ENCODE measurements at places on chromosomes 6 and 20. TPM values are rescaled to one million over a fixed set of nuclear protein-coding genes. Genes with fewer than 3 reads are reported as not detected.

- no peak overlapping the region for H3K4me3 ChIP-seq
- no peaks in the 10 kb centered on the region for H3K27me3 ChIP-seq
- no peaks in the 10 kb centered on the region for H3K36me3 ChIP-seq
- peak; percentile 31 for DNase-seq
- peaks cover 4% of the 10 kb centered on the region for H3K4me1 ChIP-seq
- no peak overlapping the region for H3K27ac ChIP-seq
Measured at GRCh38 chr6:157962601-157963302, 18.9 kb upstream of the SYNJ2 start.

- DNase-seq: no peak
- no peak overlapping the region for H3K4me3 ChIP-seq
- H3K27ac ChIP-seq: no peak overlapping the region
- no peaks in the 10 kb centered on the region for H3K27me3 ChIP-seq
- peaks cover 7% of the 10 kb centered on the region for H3K4me1 ChIP-seq
Measured at GRCh38 chr6:155107432-155108069, 112.4 kb downstream of the TIAM2 start.

DNA sequence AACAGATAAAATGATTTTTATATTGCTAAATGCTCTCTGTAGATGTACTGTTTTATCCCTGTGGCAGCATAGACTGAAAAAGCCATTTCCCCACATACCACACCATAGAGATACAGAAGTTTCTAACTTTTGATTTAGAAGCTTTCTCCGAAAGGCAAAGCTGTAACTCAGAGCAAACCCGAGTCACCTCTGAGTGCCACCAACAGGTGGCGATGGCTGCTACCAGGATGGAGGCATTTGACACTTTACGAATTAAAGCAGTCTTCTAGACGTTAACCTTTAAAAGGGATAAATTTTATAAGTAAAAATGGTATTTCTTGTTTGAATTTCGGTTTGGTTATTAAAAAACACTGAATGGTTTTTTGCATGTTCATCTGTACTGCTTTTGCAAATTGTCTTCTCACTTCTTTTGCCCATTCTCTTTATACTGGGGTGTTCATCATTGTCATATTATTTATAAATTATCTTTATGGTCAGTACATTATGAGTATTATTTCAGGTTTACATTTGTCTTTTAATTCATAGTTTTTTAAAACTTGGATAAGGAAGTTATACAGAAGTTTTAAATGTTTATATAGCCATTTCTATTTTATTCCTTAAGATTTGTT lies 201.0 kb upstream of the CEP162 start:
- DNase-seq: peak; percentile 87
- H3K4me3 ChIP-seq: no peak overlapping the region
- no peaks in the 10 kb centered on the region for H3K27me3 ChIP-seq
- no peak overlapping the region for H3K27ac ChIP-seq

- H3K27ac ChIP-seq: no peak overlapping the region
- no peaks in the 10 kb centered on the region for H3K4me1 ChIP-seq
- no peaks in the 10 kb centered on the region for H3K36me3 ChIP-seq
- no peak for DNase-seq
- no peaks in the 10 kb centered on the region for H3K27me3 ChIP-seq
Measured at GRCh38 chr6:25054469-25054868, 118.7 kb upstream of the RIPOR2 start.

GRCh38 chr6:13664703-13665352 lies 46.8 kb downstream of the RANBP9 start:
- no peaks in the 10 kb centered on the region for H3K4me1 ChIP-seq
- no peaks in the 10 kb centered on the region for H3K36me3 ChIP-seq
- no peak for DNase-seq
- H3K27ac ChIP-seq: no peak overlapping the region
- no peaks in the 10 kb centered on the region for H3K27me3 ChIP-seq

TMEM14A gene
- total RNA-seq: 9.2 TPM

DNA sequence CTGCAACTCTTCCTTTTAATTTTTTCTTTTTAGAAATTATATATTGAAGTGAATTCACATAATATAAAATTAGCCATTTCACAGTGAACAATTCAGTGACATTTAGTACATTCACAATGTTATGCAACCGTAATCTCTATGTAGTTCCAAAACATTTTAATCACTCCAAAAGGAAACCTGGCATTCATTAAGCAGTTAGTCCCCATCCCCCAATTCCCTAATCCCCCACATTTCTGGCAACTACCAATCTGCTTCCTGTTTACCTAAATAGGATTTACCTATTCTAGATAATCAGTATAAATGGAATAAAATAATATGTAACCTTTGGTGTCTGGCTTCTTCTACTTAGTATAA lies 8.5 kb upstream of the DDX27 start:
- no peak overlapping the region for H3K27ac ChIP-seq
- no peaks in the 10 kb centered on the region for H3K36me3 ChIP-seq
- no peak for DNase-seq
- no peak overlapping the region for H3K4me3 ChIP-seq

NR2E1 gene
- not detected for total RNA-seq

YWHAB gene
- total RNA-seq: 93.8 TPM

DNA sequence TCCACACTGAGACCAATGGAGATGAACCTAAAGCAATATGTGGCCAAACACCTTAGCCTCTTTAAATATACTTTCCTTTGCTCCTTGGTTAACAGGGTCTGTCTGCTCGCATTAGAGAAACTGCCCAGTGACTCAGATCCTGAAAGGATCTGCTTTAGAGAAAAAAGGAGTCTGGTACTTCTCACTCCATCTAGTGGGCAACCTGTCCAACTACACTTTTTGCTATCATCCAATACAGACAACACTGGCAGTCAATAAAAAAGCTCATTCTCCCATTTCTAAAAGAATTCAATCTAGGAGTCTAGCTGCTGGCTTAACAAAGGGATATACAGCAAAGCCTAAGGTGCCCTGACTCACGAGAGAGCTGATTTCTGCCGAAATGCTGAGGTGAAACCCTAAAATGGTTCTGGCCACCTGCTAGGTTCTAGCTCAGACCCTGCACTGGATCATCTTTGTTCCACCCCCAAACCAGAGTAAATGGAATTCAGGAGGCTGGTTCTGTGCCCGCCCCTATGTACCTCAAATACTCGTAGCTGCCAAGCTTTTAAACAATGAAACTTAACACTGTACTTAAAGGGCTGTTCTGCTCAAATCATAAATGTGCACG lies 11.5 kb downstream of the GNL1 start:
- peak; percentile 42 for DNase-seq
- no peak overlapping the region for H3K27ac ChIP-seq
- H3K27me3 ChIP-seq: no peaks in the 10 kb centered on the region
- H3K4me3 ChIP-seq: no peak overlapping the region

DPPA5 gene
- total RNA-seq: not detected

DNA sequence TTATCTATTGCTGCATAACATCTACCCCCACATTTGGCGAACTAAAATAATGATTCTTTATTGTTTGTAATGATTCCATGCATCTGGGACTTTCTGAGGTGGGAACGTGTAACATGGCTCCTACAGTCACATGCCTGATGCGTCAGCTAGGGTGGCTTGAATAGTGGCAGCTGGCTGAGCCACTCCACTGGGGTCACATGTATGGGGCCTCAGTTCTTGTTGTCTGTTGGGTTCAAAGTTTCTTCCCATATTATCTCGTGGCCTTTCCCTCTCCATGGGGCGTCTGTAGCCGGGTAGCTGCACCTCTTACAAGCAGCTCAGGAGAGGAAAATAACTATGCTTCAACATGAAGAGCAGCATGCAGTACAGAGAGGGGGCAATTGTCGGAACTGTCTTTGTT lies 69.9 kb downstream of the CRYBG1 start:
- no peaks in the 10 kb centered on the region for H3K36me3 ChIP-seq
- H3K4me3 ChIP-seq: no peak overlapping the region
- DNase-seq: no peak
- H3K27me3 ChIP-seq: peaks cover 42% of the 10 kb centered on the region
- H3K27ac ChIP-seq: no peak overlapping the region

DNA sequence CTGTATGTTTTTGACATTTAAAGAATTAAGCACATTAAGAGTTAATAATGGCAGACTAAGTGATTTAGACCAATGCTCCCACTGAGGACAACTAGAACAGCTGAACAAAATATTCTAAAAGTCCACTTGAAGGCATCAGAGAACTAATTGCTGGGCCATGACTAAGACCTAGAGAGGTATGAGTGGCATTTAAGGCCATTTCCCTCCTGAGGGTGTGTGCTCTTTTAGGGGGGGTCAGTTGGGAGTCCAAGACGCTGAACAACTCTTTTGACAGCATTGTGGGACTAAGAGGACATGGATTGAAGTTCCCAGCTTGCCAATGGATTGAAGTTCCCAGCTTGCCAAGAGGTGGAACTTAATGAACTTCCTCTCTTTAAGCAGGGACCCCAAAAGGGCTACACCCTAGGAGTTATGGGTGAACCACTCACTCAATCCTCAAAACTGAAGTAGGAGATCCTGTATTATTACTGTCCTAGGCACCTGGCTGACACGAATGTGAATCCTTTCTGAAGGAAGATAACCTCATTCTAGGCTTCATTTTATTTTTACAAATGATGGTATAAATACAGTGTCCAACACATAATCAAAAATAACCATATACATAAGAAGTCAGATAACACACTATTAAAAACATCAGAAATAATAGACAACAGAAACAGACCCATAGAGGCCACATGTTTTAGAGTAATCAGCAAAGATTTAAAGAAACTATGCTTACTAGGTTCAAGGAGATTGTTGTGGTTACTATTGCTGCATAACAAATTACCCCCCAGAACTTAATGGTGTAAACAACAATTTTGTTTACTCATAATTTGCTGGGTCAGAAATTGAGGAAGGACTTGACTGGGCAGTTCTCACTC lies 175.1 kb downstream of the VEGFA start:
- DNase-seq: no peak
- H3K27me3 ChIP-seq: no peaks in the 10 kb centered on the region
- no peak overlapping the region for H3K27ac ChIP-seq
- H3K4me3 ChIP-seq: peak overlapping the region; percentile 19
- H3K36me3 ChIP-seq: no peaks in the 10 kb centered on the region

CGA gene
- not detected for total RNA-seq

DNA sequence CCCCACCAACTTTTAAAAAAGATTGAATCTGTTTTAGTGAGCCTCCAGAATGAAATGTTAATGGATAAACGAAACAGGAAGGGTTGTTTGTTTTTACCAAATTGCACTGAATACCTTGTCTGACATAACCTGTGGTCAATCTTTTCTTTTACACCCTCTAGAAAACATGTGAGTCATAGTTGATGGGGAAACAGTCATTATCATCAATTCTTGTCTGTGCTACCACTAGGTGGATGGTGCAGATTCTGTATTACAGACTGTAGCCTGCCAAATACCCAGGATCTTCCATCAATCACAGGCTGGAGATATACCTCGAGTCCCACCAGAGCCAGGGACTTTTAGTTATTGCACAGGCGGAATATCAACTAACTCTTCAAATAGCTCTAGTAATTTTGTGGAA lies 29.5 kb upstream of the PKIB start:
- no peaks in the 10 kb centered on the region for H3K4me1 ChIP-seq
- H3K27ac ChIP-seq: no peak overlapping the region
- H3K36me3 ChIP-seq: no peaks in the 10 kb centered on the region
- H3K27me3 ChIP-seq: no peaks in the 10 kb centered on the region
- no peak overlapping the region for H3K4me3 ChIP-seq

- H3K36me3 ChIP-seq: peaks cover 13% of the 10 kb centered on the region
- no peak overlapping the region for H3K27ac ChIP-seq
- H3K4me3 ChIP-seq: no peak overlapping the region
- no peak for DNase-seq
- no peaks in the 10 kb centered on the region for H3K27me3 ChIP-seq
Measured at GRCh38 chr6:111416529-111416928, 66.5 kb downstream of the REV3L start.

- no peak for DNase-seq
- H3K4me1 ChIP-seq: no peaks in the 10 kb centered on the region
- H3K27ac ChIP-seq: no peak overlapping the region
- H3K4me3 ChIP-seq: no peak overlapping the region
- no peaks in the 10 kb centered on the region for H3K36me3 ChIP-seq
- no peaks in the 10 kb centered on the region for H3K27me3 ChIP-seq
Measured at GRCh38 chr6:146985111-146985510, 219.1 kb upstream of the STXBP5 start.

ATXN1 gene
- 10.4 TPM for total RNA-seq

ZDHHC14 gene
- total RNA-seq: 3.5 TPM

DNA sequence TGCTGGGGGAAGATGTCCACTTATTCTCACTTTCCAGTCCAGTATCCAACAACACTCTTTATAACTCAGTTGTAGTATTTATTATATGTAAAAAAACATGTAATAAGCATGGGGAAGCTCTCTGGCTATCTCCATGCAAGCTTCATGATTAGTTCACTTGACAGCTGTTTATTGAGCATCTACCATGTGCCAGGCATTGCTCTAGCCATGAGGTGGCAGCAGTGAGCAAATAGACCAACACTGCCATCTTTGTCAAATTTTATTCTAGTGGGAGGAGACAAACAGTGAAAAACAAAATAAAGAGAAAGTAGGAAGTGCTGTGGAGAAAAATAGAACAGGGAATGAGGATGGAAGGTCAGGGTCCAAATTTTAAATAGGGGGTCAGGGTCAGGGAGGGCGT lies 131.8 kb downstream of the CFAP61 start:
- H3K36me3 ChIP-seq: no peaks in the 10 kb centered on the region
- H3K27ac ChIP-seq: no peak overlapping the region
- no peak for DNase-seq
- no peaks in the 10 kb centered on the region for H3K4me1 ChIP-seq
- no peak overlapping the region for H3K4me3 ChIP-seq

- no peaks in the 10 kb centered on the region for H3K4me1 ChIP-seq
- no peak overlapping the region for H3K4me3 ChIP-seq
- no peak overlapping the region for H3K27ac ChIP-seq
- H3K36me3 ChIP-seq: no peaks in the 10 kb centered on the region
Measured at GRCh38 chr20:59661153-59661552, 56.8 kb downstream of the PHACTR3 start.

DNA sequence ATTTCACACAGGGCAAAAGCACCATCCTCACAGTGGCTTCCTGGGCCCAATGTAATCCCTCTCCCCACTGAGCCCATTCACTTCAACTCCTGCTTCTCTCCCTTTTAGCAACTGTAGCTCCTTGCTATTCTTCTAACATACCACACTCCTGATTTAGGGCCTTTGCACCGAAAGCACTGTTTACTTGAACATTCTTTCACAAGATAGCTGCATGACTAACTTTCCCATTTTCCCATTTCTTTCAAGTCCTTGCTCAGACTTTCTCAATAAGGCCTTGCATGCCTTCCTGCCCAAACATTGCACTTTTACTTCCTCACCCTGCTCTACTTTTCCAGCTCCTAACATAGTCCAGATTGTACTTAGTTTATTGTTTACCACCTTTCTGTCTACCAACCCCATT lies 73.0 kb downstream of the SHPRH start:
- no peak overlapping the region for H3K27ac ChIP-seq
- H3K36me3 ChIP-seq: peaks cover 75% of the 10 kb centered on the region
- DNase-seq: no peak
- no peaks in the 10 kb centered on the region for H3K4me1 ChIP-seq
- no peak overlapping the region for H3K4me3 ChIP-seq
- no peaks in the 10 kb centered on the region for H3K27me3 ChIP-seq

HSPA12B gene
- total RNA-seq: 1.1 TPM

APOM gene
- total RNA-seq: 2.0 TPM

COL10A1 gene
- not detected for total RNA-seq

KIF25 gene
- 1.3 TPM for total RNA-seq

GRCh38 chr20:45469336-45470261 lies at the start of gene WFDC2:
Gene WFDC2, plus strand, starts transcription at chr20:45469753. Its CDS starts 29 bp downstream, at chr20:45469782.
- peaks cover 10% of the 10 kb centered on the region for H3K36me3 ChIP-seq
- H3K4me1 ChIP-seq: peaks cover 10% of the 10 kb centered on the region
- DNase-seq: peak; percentile 92

COX7A2 gene
- 441 TPM for total RNA-seq

DACT2 gene
- 16.6 TPM for total RNA-seq

GRCh38 chr6:21491955-21492354 lies 101.6 kb upstream of the SOX4 start:
- no peak overlapping the region for H3K27ac ChIP-seq
- H3K4me1 ChIP-seq: no peaks in the 10 kb centered on the region
- no peaks in the 10 kb centered on the region for H3K27me3 ChIP-seq
- H3K36me3 ChIP-seq: no peaks in the 10 kb centered on the region

Measured in endodermal cell (in vitro differentiated cells).